ENCODE measurements at places on chromosomes 13 and 19.
A peak's percentile ranks its signal among the peaks of the same experiment; 100 is the strongest.

DNA sequence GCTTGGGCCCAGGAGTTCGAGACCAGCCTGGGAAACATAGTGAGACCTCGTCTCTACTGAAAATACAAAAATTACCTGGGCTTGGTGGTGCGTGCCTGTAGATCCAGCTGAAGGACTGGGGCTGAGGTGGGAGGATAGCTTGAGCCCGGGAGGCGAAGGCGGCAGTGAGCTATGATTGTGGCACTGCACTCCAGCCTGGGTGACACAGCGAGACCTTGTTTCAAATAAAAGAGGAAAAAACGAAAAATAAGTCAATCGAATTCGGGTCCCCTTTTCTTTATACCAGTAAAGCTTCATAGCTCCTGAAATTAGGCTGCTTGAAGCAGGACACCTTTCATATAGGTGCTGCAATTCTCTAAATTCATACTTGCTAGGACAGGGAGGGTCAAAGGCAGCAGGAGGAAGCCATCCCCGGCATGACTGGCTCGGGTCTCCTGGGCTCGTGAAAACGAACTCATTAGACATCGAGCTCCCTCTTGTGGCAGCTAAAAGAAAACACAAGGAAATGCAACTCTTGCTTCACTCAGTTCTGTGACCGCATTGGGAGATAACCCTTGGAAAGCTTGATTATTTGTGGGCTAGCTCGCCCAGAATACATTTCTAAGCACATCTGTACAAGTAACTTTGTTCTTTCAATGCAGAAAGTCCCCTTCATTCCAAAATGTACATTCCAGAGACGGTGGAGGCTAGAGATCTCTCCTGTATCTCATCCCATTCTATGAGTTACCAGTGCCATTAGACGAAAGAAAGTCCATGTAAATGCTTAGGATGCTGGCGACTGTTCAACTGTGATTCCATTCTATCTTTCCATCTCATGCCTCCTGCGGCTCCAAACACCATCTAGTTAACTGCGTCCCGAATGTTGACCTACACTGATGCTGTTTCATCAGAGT is 16.8 kb downstream of the FPR2 start:
- peak; percentile 93 for DNase-seq

GRCh38 chr13:27954406-27954851 is 14.7 kb downstream of the CDX2 start:
- no peak for DNase-seq

DNA sequence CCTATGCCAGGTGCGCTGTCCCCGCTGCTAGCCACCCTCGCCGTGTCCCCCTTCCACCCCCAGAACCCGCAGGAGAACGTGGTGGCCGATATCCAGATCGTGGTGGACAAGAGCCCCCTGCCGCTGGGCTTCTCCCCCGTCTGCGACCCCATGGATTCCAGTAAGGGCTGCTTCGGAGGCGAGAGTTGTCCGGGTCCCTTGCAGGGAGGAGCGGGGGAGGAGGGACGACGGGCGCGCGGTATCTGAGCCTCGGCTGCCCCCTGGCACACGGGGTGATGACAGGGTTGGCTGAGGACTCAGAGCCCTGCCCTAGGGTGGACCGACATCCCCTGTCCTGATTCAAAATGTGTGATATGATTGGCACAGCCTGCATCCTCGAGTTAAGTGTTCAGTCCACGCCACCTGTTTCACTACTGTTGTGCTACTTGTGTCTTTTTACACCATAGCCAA is 653 bp downstream of the MVB12A start:
- DNase-seq: peak; percentile 83

DNA sequence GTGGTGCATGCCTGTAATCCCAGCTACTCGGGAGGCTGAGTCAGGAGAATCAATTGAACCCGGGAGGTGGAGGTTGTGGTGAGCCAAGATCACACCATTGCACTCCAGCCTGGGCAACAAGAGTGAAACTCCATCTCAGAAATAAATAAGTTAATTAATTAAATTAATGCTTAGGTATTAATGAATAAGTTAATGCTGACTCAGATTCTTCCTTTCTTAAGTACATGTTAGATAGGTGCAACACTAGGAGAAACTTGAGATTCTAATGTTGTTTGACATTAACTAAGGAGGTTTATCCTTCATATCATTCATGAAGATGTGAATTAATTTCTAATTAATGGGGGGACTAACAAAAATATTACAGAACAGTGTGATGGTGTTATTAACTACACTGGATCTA is 812.6 kb upstream of the SPRY2 start:
- no peak for DNase-seq

All from hematopoietic multipotent progenitor cell treated with erythropoietin and hydrocortisone succinate and interleukin-3 and kit ligand, for 4 days (in vitro differentiated cells).